ENCODE measurements at places on chromosomes 3 and 15. TPM values are rescaled to one million over a fixed set of nuclear protein-coding genes. Genes with fewer than 3 reads are reported as not detected.

- DNase-seq, result no peak
These were observed 46.1 kb upstream of the ABI3BP start for GRCh38 chr3:101039285-101039684.

The POMGNT2 gene
- total RNA-seq, result 8.6 TPM

GRCh38 chr15:100727291-100727851, 125.0 kb downstream of the ASB7 start:
- no peak for DNase-seq

The CFAP44 gene
- 7.3 TPM for total RNA-seq

GRCh38 chr3:61638741-61639140, 77.4 kb downstream of the PTPRG start:
- no peak for DNase-seq

DNA sequence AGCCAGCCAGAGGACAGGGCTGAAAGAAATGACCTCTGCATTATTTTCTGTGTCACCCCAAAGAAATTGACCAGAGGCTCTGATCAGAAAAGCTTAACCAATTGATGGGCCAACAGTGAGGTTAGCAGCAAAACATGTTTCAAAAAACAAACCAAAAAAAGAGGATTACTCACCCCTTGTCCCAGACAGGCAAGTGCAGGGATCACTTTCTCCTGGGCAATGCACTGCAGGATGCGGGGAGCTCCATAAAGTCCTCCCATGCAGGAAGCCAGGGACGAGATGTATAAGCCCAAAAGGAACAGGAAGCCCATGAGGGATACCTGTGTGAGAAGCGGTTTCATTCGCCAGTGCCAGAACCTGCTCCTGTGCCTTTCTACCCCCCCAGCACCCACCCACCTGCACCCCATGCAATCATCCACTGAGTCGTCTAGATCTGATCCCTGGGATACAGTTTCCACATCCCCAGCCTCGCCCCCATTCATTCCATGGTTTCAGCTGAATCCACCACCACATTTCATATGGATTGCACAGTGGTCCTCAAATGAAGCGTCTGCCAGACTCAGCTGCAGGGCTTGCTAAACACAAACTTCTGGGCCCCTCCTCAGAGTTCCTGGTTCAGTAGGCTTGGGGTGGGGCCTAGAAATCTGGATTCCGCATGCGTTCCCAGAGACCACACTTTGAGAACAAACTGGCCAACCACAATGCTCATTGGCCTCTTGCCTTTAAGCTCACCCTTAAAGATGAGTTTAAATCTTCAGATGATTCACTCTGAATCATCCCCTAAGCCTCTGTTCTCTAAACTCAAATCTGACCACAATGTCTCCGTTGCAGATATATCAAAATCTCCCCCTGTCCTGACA, 54.4 kb upstream of the HEG1 start:
- DNase-seq, result no peak

GRCh38 chr3:29751647-29752314, 470.9 kb downstream of the RBMS3 start:
- no peak for DNase-seq

DNA sequence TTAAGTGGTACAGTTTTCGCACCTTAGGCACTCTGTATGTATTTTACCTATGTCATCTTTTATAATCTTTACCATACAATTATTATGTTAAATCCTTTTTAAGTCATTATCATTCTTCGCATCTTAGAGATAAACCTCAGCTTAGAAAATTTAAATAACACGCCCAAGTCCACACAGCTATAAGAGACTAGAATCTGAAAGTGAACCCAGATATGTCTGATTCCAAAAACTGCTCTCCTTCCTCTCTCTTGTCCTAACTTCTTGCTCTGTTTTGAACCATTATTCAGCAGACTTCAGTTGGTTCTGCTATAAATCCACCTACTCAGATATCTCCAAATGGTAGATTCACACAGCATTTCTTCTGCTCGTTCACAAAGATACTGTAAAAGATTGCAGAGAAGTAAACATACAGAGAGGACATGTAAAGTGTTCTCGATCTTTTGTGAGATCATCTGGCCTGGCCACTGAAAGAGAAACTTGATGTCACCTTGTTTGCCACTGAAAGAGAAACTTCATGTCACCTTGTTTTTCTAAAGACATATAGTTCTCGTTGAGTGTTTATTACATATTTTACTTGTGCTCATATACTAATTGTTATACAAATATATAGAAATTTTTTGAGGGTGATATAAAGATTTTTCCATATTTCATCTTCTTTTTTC, 533.2 kb downstream of the GRM7 start:
- no peak for DNase-seq

The OIP5 gene
- total RNA-seq, result not detected

- DNase-seq, result no peak
These were observed 165.8 kb downstream of the GOLIM4 start for GRCh38 chr3:167929968-167930367.

DNA sequence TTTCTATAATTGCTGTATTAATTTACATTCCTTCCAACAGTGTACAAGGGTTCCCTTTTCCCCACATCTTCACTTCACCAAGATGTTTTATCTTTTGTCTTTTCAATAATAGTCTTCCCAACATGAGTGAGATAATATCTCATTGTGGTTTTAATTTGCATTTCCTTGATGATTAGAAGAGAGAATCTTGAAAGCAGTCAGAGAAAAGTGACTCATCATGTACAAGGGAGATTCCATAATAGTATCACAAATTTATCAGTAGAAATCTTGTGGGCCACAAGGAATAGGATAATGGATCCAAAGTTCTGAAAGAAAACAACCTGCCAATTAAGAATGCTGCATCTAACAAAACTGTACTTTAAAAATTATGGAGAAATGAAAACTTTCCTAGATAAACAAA, 189.3 kb downstream of the NECTIN3 start:
- no peak for DNase-seq

GRCh38 chr3:37190667-37191066, 16.3 kb upstream of the LRRFIP2 start:
- DNase-seq, result no peak

GRCh38 chr3:71241246-71241901, 342.2 kb downstream of the FOXP1 start:
- DNase-seq, result no peak

The CSPG5 gene
- total RNA-seq, result 0.92 TPM

DNA sequence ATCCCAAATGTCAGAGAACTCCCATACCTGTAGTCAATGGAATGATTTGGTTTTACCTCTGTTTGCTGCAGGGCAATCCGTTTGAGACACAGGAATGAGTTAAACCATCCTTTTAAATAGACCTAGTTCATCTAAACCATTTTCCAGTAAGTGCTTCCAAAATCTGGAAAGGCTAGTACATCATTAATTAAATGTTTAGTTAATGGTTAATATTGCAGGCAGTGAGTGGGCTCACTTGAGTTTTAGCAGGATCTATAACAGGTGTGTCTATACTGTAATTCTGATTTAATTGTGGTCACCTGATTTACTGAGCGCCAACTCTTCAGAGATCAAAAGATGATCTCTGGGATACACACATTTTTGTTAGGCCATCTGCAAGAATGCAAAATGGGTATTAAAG, 353.9 kb upstream of the ROPN1 start:
- no peak for DNase-seq

DNA sequence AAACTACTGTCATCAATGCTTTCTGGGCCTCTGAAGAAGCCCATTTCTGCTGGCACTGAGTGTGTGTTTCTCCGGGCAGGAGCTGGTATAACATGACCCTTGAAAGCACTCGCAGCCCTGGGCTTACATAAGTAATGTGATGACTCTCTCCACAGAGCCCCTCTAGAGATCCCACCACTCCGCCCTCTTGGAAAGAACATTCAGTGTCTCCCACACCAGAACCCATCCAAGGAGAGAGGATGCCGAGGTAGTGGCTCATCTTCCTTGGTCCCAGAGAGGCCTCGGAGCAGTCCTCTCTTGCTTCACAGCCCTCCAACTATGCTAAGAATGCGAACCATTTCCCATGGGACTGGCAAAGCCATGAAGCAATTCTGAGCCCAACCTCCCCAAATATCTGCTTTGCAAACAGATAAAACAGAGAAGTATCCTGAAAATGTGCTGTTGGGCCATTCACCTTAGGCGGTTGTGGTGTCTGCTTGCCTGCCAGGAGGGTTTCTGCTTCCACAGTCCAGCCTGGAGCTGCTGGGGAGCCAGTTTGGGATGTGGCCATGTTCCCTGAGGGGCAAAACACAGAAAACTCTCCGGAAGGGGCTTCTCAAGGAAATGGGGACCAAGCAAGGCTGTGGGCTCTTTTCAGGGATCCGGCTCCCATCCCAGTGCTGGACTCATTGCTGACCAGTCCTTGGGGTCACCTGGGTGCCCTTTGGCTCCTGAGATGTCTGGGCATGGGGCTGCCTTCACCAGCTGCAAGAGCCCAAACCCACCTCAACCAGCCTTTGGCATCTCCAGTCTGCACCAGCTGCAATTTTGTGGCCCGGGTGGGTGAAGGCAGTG, 47.3 kb downstream of the AMOTL2 start:
- DNase-seq, result no peak

DNA sequence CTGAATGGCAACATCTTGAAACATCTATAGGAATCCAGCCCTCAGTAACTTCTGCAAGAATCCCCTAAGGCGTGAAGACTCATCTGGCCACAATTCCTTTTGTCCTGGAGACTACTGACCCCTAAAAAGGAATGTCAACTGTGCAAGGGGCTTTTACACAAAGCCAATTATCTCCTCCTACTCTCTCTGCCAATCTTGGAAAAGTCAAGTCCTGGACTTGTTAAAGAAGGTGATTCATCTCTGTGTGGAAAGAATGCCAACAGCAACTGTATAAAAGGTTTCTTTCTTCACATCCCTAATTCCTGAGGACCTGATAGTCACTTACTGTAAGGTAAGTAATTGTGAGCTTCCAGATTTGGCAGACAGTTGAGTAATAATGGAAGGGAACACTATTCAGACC, 22.3 kb downstream of the THRB start:
- DNase-seq, result no peak

GRCh38 chr3:132550579-132551305, 46.3 kb upstream of the ACKR4 start:
- DNase-seq, result no peak

DNA sequence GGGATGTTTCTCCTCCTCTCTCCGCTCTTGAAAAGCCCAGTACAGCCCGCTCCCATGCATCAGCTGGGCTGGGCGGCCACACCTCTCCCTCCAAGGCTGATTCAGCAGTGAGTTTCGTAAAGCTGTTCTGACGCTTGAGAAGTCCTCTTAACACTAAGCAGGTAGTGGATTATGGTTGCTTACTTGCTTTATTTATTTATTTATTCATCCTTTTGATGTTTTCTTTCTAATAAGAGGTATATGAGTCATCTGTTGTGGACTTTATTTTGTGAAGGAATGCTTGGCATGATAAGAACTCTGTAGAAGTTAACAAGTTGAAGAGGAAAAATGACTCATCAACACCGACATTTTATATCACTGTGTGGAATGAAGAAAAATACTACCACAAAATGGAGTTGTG, 285.0 kb downstream of the SQOR start:
- no peak for DNase-seq

The DAZL gene
- total RNA-seq, result not detected

- DNase-seq, result no peak
These were observed 135.9 kb downstream of the FEZF2 start for GRCh38 chr3:62237286-62237948.

DNA sequence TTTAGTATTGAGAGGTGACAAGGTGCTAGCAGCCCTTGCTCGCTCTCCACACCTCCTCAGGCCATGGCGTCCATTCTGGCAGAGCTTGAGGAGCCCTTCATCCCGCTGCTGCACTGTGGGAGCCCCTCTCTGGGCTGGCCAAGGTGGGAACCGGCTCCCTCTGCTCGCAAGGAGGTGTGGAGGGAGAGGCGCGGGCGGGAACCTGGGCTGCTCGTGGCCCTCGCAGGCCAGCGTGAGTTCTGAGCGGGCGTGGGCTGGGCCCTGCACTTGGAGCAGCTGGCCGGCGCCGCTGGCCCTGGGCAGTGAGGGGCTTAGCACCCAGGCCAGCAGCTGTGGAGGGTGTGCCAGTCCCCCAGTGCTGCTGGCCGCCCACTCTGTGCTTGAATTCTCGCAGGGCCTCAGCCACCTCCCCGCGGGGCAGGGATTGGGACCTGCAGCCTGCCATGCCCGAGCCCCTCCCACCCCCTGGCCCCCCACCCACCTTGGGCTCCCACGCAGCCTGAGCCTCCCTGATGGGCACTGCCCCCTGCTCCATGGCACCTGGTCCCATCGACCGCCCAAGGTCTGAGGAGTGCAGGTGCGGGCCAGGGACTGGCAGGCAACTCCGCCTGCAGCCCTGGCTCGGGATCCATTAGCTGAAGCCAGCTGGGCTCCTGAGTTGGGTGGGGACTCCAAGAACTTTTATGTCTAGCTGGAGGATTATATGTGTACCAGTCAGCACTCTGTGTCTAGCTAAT, 785.2 kb downstream of the DIPK2A start:
- DNase-seq, result no peak

GRCh38 chr3:184772667-184773272, 39.2 kb upstream of the VPS8 start:
- no peak for DNase-seq

The GXYLT2 gene
- total RNA-seq, result 35.1 TPM

GRCh38 chr3:169668072-169668956, 4.8 kb upstream of the MECOM start:
- no peak for DNase-seq

The LRRC34 gene
- 4.5 TPM for total RNA-seq

DNA sequence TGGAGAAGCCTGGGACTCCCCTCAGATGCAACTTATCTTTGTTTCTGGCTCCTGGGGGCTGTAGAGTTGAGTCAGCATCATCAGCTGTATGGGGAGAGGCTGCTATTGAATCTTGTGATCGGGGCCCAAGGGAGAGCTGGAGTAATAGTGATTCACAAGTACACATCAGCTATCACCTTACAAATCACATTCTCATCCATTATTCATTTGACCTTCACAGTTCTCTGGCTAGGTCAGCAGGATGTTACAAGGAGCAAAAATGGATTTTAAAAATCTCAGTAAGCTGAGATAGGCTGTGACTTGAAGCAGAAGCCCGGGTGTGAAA, 175.0 kb downstream of the OPA1 start:
- DNase-seq, result no peak

DNA sequence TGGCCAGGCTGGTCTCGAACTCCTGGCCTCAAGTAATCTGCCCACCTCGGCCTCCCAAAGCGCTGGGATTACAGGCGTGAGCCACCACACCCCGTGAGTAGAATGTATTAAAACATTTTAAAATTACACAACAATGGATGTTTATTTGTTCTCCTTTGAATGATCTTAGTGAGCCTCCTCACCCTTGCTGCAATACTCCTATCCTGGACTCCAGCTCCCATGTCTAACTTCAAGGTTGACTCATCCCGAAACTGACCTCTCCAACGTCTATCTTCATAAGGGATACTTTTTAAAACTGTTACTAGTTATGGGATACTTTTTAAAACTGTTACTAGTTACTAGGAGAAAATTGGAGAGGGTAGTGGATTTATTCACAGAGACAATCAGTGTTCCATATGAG, 17.8 kb upstream of the RHCG start:
- DNase-seq, result no peak

The SMCO1 gene
- total RNA-seq, result not detected

The RNU5B-1 gene
- total RNA-seq, result not detected

The WNT5A gene
- 5.4 TPM for total RNA-seq

- no peak for DNase-seq
These were observed 448 bp downstream of the PLXNB1 start for GRCh38 chr3:48429317-48429959.
